Mesenchymal stem cell (in vitro differentiated cells and primary cell): ENCODE measurements at places on chromosomes 7 and 10.

DNA sequence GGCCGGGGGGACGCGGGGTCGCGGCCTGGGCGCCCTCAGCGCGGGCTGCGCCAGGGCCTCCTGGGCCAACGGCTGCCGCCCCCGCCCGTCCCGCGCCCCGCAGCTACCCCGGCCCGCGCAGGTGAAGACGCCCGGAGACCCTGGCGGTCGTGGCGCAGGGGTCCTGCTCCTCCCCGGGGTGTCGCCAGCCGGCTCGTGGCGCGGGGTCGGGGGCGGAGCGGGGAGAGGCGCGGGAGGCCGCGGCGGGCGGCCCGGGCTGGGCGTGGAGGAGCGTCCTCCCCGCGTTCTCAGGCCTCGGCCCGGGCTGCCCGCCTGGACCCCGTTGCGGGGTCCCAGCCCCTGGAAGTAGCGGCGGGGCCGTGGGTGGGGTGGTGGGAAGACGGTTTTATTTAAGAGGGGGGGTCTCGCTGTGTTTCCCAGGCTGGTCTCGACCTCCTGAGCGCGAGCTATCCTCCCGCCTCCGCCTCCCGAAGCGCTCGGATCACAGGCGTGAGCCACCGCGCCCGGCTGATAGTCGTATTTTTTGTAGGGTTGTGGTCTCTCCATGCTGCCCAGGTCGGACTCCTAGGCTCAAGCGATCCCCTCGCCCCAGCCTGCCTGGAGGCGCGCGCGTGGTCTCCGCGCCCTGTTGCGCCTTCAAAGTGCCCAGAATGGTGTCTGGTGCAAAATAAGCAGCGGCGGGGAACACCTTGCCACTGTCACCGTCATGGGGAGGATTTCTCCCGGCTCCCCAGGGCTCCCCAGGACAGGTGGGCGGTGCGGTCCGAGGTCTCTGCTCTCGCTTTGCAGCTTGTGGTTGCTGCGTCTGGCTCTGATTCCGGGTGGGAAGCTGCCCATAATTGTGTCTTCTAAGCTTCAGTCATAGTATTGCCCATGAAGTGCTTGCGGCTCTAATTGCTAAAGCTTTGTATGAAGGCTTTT lies 15.3 kb upstream of the SUN1 start:
- peak; percentile 54 for DNase-seq

DNA sequence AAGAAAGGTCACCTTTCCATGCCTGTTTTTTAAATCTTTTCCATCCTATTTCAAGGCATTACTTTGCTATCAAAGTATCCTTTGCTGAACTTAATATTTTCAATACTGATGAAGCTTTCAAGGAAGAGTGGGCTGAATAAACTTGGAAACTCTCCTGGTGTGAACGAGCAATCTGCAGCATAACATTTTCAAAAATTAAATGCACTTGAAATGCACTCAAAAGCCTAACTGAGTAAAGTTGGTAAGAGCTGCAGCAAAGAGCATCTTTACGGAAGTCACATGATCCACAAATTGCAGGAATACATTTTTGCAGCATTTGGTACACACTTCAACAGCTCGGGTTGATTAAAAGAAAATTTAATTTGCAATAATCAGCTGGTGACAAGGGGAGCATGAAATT lies 367.3 kb downstream of the PHTF2 start:
- DNase-seq = no peak

GRCh38 chr10:67011981-67012380 lies 86.1 kb downstream of the LRRTM3 start:
- DNase-seq = no peak

GRCh38 chr10:18615618-18616017 lies 35.8 kb downstream of the NSUN6 start:
- no peak for DNase-seq

DNA sequence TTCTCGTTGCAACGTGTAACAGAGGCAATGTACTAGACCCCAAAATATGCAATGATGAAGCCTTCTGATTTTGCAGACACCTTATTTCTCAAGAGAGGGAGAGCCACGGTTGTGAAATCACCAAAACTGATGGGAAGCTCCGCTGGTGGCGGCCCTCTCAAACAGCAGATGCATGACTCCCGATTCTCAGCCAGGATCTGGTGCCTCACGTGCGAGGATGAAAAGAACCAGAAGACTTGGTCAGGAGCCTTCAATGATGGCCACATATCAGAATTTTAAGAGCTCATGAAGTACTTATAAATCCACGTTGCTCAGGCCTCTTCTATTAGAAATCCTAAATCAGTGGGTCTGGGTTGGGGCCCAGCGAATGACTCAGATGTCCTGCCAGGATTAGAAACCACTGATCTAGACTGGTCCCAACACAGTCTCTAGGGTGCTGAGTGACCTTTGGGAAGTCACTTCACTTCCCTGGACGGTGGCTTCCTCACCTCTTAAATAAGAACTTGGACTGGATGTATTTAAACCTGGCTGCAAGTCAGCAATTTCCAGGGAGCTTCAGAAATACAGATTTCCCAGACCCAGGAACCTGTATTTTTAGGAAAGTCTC lies 41.9 kb upstream of the FAM180A start:
- no peak for DNase-seq

DNA sequence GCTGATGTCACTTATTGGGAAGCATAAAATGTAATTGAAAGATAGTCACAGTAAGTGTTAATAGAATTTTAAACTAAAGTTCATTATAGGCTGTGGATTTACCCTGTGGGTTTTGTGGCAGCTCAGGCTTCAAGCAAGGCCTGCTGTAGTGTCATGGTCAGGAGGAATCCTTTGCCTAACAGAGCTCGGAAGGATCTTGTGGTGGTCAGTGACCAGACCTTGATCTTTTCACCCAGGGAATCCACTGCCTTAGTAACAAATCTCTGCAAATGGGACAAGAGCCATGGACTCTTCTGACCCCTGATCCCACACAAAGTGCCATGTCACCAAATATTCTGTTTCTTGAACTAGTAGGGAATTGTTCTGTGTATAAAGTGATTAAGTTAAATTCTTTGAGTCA lies 20.6 kb upstream of the HDAC9 start:
- peak; percentile 3 for DNase-seq

DNA sequence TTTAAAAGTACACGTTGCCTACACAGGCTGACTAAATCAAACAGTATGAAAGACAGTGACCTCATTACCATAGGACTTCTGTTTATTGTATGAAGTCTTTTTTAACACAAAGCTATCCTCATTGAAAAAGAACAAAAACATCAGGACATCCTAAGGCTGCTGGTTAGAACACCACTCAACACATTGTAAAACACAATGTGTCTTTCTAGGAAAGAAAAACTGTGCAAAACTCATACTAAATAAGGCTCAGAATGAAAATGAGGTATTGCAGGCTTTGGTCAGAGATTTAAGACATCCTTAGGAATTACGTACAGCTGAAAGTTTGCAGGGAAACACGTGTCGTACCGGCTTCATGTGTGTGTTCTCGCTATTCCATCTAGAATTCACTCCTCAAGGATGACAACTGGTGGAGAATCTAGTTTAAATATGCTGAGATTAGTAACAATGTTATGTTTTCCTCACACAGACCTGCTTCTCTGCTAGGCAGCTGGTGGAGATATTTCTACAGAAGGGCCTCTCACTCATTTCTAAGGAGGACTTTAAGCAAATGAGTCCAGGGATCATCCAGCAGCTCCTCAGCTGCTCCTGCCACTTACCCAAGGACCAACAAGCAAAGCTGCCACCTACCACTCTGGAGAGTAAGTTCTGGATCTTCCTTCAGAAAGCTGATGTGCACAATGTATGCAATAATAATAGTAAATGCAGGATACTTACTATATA lies 29.3 kb downstream of the SLC39A12 start:
- peak; percentile 13 for DNase-seq

GRCh38 chr10:107790271-107790670 lies 625.8 kb upstream of the SORCS1 start:
- peak; percentile 6 for DNase-seq

GRCh38 chr7:29071203-29071874 lies 75.0 kb downstream of the CPVL start:
- no peak for DNase-seq

DNA sequence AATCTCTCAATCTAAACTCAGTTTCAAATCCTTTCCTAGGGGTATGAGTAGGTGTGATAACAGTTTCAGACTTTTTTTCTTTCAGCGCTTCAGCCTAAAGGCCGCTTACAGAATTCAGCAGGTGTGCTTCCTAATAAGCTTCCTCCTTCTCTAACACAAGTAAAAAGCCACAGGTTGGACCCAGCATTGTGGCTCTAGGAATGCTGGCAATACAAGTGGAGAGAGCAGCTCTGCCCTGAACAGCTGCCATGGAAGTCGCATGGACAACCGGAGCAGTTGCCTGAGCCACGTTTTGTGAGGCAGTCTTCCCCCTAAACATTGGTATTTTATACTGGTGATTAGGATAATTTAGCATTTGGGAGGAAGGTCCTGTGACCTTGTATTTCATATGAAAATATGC lies 83.5 kb downstream of the ST7 start:
- DNase-seq = no peak

DNA sequence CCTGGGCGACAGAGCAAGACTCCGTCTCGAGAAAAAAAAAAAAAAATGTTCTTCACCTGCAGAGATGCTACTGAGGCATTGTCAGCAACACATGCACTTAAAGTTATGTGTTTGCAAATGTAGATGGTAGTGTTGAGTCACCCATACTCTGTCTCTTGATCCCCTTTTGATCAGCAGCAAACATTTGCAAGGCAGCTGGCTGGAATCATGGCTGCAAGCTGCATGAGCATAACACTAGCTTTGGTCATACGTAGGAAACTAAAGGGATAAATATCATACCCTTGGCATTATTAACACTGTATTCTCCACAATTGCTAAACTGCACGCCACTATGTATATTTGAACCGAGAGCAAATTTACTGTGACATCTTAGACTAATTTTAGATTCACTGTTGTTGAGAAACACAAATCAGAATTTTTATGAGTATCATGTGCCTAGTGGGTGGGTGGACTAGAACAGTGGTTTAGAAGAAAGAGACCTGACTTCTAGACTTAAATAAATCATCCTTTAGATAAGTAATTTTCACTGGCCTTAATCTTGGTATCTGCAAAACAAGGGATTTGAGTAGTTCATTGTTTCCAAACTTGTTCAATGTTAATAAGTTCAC lies 229.3 kb upstream of the MEOX2 start:
- peak; percentile 86 for DNase-seq

DNA sequence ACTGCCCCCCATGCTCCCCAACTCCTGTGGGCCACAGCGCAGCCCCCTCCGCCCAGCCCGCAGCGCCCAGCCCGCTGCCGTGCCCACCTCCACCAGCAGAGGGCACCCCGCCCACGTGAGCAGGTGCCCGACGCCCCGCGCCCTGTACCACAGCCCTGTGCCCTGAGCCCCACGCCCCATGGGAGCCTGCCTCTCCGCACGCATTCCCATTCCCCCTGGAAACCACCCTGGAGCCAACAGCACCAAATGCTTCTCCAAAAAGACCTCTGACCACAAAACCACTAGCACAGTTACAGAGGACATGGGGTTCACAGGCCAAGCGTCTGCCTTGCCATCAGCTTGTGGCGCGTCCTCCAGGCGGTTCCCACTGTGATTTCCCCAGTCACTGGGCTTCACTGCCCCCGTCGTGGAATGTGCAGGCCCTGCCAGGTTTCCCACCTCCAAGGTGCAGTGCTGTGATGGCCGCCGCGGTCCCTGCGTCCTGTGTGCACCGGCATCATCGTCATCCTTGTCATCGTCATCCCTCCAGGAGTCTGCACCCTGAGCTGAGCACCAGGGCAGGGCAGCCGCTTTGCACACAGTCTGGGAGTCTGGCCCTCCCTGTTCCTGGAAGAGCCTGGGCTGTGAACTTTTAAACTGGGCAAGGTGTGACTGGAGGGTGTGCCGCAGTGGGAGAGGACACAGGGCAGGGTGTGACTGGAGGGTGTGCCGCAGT lies 61.7 kb downstream of the PWWP2B start:
- peak; percentile 49 for DNase-seq

DNA sequence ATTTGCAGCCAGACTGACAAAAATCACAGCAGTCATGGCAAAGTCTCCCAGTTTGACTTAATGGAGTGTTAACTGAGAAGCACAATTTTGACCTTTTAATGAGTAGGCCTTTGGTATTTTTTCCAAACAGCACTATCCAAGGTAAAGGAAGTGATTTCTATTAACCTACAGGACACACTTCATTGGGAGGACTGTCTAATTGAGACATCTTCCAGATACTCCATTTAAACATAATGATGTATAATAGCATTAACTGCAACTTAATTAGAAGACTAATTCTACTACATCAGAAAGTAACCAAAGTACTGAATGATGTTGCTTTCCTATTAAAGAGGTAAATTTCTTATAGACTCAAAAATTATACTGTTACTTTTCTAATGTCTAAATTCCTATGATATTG lies 61.1 kb downstream of the TWIST1 start:
- no peak for DNase-seq

GRCh38 chr10:3166496-3167290 lies 5.9 kb downstream of the PITRM1 start:
- DNase-seq = no peak

GRCh38 chr7:98334081-98334480 lies 52.6 kb downstream of the BRI3 start:
- DNase-seq = no peak

DNA sequence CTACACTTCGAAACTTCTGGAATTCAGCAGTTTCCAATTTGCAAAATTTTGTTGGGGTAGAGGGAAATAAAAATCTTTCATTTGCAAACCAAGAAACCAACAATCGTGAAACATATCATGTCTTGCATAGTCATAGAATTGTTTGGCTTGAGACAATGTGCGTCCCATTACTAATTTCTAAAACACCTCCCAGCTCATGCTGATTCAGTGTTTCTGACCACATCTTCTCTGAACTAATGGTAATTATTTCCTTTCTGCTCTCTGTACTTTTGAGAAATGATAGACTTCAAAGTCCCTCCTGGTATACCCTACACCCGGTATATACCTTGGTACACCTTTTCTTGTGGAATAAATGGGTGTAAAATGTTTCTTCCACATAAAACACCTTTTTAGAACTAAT lies 41.8 kb upstream of the TSPAN13 start:
- no peak for DNase-seq

GRCh38 chr10:112185959-112186358 lies 2.4 kb upstream of the GPAM start:
- no peak for DNase-seq

DNA sequence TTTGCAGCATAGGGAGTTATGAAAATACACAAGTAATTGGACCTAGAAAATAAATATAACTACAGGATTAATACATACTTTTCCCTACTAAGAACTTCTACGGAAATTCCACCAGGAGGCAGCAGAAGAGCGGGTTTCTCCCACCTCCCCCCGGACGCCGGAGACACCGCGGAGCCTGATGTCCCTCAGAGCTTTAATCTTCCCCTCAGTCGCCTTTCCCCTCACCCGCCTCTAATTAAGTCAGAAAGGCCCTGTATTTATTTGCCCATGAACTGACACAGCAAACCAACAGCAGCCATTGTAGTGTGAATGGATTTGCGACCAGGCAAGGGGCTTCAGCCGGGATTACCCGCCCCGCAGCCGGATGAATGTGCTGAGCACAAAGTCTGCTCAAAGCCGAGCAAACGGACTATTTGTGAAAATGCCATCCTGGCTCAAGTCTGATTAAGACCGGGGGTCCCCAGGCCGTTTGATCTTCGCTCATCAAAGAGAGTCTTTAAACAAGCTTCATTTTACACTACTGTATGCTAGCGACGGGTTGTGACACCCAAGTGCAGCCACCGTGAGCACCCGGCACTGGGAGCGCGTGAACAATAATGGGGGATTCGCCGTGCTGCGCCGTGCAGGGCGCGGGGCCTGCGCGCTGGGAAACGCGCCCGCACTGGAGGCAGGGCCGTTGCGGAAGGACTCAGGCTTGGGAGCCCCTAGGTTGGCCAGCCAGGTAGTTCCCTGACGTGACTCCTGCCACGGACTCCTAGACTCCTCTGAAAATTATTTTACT lies 5.6 kb upstream of the DKK1 start:
- DNase-seq = peak; percentile 78
